ENCODE measurements at places on chromosomes 12 and 14.

DNA sequence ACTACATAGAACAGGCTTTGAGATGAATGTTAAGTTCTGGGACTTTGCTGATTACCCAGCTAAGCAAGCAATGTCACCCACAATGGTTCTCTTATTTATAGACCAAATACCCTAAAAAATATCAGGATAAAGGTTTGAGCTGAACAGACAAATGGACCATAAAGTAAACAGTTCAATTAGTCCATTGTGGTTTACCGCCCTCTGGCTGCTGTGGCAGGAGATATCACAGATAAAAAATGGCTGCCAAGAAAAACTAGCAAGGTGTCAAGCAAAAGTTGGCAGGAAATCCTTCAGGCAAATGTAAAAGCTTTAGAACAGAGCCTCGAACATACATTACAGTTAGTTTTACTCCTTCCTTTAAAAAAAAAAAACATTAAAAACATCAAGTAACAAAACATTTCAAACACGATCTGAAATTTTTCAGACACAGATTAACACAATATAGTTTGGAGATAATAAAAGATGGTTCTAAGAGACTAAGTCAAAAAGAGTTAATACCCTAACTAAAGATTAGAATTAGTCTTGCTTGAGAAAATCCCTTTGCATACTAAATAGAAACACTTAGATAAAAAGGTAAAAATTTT, 41.3 kb downstream of the MED13L start:
- peak; percentile 74 for DNase-seq

- no peak for DNase-seq
Observed at GRCh38 chr12:95411057-95411456, 62.9 kb upstream of the METAP2 start.

GRCh38 chr12:68508576-68508975, 102.1 kb upstream of the RAP1B start:
- DNase-seq, result no peak

- no peak for DNase-seq
Observed at GRCh38 chr12:117318591-117318990, 42.8 kb downstream of the NOS1 start.

DNA sequence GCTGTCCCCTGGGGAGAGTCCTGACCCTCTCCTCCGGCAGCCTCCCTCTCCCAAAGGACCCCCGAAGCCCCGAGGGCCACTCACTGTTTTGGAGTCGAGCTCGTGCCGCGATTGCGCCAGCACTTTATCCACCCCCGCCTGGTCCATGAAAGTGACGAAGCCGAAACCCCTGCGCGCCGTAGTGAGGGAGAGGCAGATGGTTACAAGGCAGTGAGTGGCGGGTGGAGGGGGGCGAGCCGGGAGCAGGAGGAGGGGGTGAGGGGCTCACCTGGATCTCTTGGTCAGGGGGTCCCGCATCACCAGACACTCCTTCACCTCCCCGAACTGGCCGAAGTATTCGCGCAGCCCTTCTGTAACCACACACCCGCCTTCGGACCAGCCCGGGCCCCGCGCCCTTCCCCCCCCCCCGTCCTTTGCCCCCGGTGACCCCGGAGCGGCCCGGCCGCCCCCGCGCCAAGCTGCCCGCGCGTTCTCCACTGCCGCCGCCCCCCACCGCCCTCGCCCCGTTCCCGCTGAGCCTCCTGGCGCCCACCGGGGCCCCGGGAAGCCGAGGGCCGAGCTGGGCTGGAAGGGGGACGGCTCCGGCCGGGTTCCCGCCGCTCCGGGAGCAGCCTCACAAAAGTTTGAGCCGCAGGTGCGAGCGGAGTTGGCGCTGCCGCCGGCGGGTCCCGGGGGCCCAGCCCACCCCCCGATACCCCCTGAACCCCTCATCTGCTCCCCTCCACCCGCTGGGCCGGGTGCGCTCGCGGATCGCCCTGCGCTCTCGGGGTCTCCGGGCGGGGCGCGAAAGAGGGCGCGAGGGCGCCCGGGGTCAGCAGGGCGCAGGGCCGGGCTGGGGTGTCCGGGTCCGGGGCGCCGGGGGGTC, 808 bp downstream of the MSI1 start:
- no peak for DNase-seq

DNA sequence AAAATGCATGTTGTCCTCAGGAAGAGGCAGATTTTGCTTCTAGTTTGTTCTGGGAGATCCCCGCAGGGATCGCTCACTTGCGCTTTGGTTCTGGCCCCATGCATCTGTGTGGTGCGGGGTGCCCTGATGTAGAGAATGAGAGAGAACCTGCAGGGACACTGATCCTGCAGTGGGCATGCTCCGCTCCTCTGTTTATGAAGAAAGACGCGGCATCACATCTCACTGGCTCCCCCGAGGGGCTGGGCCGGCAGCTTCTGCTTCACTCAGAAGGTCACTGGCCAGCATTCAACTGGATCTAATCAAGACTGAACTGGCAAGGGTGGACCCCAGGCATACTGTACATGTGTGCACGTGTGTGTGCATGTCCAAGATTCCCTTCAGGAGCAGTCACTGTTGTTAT, 164.2 kb downstream of the CALM1 start:
- no peak for DNase-seq

DNA sequence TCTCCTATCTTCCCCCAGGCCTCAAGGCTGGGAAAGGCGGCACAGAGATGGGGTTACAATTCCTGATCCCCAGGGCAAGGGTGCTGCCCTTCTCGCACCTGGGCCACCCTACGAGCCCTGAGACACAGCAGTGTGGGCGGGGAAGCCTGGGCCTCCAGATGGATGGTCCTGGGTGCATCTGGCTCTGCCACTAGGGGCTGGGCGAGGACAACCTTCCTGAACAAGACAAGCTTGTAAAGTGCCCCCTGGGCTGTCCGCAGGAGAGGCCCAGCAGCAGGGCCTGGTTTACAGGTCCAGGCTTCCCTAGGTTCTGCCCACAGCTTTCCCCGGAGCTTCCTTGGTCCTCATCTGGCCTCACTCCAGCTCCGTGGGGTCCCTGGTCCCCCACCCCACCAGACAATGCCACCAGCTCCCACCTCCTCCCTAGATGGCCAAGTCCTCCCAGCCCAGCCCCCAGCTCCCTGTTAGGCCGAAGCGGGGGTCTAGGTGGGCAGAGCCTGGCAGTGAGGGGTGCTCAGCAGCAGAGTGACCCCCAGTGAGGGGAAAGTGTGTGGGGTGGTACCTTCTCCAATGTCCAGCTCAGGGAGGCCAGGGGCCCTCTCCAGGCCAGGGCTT, 8.9 kb downstream of the ARL6IP4 start:
- no peak for DNase-seq

All from ELR (cell line).